ENCODE measurements at places on chromosomes 12 and 14.

DNA sequence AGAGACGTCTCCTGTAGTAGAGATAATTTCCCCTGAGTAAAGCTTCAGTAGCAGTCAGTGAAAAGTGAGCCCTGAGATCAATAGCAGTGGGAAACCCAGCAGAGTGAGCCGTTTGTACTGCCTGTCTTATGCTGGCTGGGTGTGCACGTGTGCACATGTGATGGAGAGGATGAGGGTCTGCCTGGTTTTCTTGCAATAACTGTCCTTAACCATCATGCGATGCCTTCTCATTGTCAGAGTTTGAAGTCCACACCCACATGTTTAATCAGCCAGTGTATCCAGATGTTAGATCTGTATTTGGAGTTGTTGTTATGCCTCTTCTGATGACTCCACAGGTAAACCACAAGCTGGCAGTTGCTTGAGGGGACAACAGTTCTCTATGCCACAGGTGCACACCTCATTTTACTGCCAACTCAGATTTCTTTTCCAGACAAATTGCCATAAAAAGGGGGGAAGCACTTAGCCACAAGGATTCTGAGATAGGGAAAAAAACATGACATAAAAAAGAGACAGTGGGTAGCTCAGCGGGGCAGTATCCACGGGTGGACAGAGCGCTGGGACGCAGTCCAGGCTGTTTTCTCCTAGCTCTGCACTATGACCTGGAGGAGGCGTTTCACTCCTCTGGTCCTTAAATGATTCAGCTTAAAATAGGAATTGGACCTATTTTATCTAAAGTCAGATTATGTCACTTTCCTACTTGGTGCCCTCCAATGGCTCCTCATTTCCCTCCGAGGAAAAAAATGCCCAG lies 192.3 kb downstream of the ANO6 start:
- DNase-seq, result no peak

GRCh38 chr12:107736914-107737313 lies 24.0 kb downstream of the PRDM4 start:
- DNase-seq, result no peak

- DNase-seq, result peak; percentile 32
Measured at GRCh38 chr14:34978444-34978843, 4.3 kb upstream of the SRP54 start.

GRCh38 chr12:100875771-100876170 lies 81.2 kb downstream of the ANO4 start:
- DNase-seq, result no peak

GRCh38 chr12:71304306-71304705 lies 135.3 kb upstream of the LGR5 start:
- no peak for DNase-seq

DNA sequence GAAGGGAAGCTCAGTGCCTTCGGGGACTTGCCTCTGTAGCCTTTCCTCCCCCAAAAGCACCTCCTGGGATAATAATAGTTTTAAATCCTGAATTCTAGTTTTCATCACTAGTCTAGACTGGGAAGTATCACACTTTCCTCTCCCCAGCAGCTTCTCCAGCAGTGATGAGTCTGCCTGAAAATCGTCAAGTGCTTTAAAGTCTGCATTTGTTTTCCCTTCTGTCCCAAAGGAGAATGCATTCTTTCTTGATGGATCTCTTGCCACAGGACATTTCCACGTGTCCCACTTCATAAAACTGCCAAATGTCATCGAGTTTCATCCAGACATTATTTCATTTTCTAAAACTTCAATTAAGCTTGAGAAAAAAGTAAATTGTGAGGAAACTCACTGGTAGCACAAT lies 15.0 kb downstream of the CSRP2 start:
- DNase-seq, result no peak

DNA sequence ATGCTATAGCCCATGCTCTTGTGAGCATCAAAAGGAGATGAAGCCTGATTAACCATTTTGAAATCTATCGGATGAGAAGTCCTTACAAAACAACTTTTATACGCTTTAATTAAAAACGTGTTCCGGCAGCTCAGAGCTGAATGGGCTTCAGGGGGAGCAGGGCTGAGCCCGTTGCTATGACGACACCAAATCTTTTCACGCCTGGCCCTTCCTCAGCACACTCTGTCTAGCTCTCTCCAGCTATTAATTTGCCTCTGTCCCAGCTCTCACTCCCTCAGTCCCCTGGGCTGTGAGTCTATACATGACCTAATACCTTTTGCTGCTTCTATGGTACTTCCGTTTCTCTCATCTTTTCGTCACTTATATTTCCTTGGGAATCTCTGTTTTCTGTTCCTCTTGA lies 15.8 kb downstream of the FOXA1 start:
- no peak for DNase-seq

DNA sequence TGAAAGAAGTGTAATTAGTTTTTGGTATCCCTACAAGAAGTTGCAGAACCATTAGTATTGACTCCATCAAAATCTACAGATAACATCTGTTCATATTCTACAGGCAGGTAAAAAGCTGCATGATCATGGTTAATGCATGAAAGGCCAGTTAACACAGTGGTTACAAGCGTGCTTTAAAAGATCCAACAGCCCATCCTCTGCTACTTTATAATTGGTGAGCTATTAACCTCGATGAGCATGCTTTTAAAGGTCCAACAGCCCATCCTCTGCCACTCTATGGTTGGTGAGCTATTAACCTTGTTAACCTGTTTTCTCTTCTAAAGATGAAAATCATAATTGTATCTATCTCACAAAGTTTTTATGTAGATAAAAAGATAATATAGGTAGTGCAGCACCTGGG lies 289.3 kb downstream of the DUSP6 start:
- no peak for DNase-seq

DNA sequence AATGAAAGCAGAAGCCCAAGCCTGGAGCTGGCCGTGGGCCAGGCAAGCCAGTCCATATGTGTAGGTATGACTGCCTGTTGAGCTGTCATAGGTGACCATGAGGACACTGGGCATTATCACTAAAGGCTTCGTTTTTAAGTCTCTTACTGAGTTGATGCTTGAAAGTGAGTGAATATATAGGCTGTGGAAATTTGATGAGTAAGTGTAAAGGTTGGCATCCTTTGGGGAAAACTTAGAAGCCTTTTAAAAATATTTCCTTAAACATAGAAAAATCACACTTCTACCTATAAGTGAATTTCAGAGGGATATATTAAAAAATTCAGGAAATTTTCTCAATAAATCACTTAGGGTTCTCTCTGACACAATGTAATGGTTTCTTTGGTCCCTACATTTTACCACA lies 396.5 kb downstream of the FOXG1 start:
- no peak for DNase-seq

- no peak for DNase-seq
Measured at GRCh38 chr12:124884587-124885438, 21.1 kb upstream of the SCARB1 start.

DNA sequence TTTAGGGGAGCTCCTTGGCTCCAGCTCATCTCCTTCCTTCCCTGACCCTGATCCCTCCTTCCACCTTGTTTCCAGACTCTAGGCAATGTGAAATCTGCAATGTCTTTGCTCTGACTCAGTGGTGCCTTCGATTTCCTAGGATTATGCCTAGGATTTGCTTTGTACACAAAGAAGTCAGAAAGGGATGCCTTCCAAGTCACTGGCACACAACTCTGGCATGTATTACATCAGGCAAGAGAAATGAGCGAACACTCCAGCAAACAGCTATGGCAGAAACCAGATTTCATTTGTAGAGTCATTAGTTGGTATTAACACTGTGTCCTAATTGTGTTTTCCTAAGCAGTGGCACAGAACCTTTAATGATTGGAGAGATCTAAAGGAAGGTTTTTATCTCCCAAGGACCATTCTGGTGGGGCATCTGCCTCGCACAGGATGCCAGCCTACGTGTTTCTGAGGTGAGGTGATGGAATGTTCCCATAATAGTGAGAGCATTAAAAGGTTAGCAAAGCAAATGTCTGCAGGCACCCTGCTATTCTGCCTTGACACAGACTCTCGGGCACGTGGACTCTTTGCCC lies 84.9 kb downstream of the WSCD2 start:
- no peak for DNase-seq

DNA sequence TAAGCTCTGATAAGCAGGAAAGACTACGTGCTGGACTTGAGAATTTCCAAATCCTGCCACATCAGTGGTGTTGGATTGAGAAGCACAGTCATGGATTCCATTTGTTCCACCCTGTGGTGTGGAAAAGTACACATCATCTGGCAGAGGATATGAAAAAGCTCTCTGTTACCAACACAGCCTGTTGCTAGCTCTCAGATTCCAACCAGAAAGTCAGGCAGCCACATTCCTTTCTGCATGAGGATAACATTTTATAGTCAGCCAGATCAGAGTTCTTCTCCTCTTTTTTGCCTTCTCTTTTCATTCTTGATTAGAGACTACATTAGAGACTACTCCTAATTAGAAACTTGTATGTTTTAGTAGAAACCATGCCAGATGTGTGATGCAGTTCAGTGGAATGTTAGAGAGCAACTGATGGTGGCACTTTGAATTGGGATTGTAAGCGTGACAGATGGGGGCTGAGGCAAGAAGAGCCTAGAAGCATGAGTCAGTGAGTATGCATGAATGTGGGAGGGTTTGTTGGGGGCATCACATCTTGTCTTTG lies 61.2 kb upstream of the STXBP6 start:
- no peak for DNase-seq

DNA sequence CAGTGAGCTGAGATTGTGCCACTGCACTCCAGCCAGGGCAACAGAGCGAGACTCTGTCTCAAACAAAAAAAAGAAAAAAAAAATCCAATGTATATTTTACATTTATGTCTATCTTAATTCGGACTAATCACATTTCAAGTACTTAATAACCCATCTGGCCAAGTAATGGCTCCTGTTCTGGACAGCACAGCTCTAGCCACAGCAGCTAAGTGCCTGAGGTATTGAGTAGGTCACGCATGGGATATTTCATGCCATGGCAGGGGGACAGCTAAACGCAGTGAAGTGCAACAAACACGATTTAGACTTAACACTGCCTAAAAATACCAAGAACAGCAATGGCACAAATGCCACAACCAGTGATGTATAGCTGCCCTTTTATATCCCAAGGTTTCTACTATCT lies 8.0 kb downstream of the BAZ1A start:
- no peak for DNase-seq

DNA sequence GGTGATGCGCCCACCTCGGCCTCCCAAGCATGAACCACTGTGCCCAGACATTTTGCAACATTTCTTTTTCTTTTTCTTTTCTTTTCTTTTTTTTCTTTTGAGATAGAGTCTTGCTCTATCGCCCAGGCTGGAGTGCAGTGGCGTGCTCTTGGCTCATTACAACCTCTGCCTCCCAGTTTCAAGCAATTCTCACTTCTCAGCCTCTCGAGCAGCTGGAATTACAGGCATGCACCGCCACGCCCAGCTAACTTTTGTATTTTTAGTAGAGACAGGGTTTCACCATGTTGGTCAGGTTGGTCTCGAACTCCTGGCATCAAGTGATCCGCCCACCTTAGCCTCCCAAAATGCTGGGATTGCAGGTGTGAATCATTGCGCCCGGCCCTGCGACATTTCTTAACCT lies 7.6 kb upstream of the CDC42BPB start:
- DNase-seq, result no peak

DNA sequence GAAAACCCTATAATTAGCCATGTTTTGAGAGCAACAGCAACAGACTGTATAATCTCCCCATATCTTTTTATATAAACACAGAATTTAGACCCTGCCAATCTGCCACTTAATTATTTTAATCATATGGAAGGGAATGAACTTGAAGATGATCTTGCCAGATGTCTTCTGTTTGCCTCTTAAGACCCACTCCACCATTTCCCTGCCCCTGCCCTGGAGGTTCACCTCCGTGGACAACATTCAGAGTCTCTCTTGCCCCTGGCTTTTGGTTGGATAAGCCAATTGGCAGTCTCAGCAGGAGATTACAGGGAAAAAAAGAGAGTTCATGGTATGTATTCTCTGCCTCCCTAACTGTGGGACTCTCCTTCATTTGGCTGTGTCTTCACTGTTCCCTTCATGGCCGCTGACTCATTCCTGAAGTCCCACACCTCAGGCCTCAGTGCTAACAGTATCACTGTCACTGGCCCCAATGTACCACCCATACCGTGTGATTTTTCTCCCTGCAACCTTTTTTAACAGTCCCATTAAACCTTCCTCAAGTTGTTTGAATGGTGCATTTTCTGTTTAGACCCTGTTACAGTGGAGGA lies 184.8 kb downstream of the PIK3C2G start:
- no peak for DNase-seq

DNA sequence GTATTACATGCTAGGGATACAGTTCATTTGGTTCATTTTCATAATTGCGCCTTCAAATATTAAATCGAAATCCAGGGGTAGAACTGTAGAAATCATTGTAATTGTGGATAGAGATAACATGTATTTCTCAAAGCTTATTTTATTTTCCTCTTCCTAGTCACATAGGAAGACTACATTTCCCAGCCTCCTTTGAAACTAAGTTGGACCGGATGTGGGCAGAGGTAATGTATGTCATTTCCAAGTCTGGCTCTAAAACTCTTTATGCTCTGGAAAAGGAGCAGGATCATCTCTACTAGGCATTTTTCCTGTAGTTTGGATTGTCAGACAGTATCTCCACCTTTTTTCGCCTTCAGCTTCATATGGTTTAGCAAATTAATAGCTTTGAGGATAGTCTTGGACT lies 70.1 kb upstream of the CRY1 start:
- no peak for DNase-seq
